ENCODE measurements at places on chromosomes 1 and 21.
A peak's percentile ranks its signal among the peaks of the same experiment; 100 is the strongest.

- no peak for DNase-seq
Observed at GRCh38 chr1:5878971-5879370, 113.3 kb downstream of the NPHP4 start.

GRCh38 chr1:115282807-115283208, 55.2 kb downstream of the NGF start:
- no peak for DNase-seq

GRCh38 chr1:244080343-244080929, 29.4 kb downstream of the ZBTB18 start:
- DNase-seq = no peak

- DNase-seq = no peak
Observed at GRCh38 chr1:16110884-16111283, 37.4 kb upstream of the FAM131C start.

GRCh38 chr1:95041491-95042165, 31.1 kb downstream of the ALG14 start:
- peak; percentile 40 for DNase-seq

- DNase-seq = peak; percentile 43
Observed at GRCh38 chr1:151816548-151817352, 11.5 kb upstream of the LINGO4 start.

DNA sequence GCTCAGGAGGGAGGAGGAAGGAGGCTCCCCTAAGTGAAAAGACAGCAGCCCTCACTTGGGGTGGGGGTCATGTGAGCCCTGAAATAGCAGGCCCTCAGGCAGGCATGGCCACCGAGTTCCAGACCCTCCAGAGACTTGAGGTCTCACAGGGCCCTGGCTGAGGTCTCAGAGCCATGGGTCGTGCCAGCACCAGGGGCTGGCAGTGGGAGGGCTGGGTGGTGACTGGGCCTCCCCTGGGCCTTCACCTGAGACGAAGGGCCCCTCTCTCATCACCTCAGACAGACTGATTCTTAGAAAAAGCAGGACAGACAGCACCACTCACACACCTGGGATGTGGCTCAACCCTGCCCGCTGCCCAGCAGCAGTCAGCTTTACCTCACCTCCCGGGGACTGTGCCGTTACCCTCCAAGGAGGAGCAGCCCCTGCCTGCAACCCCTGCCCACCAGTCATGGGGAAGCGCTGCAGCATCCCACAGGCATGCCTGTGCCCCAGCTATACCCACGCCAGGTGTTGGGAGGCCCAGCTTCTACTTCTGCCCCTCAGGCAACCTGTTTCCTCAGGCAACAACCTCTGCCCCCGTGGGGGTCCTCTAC, 42.6 kb upstream of the LRP8 start:
- no peak for DNase-seq

- no peak for DNase-seq
Observed at GRCh38 chr1:2474933-2475371, 1.1 kb upstream of the PLCH2 start.

DNA sequence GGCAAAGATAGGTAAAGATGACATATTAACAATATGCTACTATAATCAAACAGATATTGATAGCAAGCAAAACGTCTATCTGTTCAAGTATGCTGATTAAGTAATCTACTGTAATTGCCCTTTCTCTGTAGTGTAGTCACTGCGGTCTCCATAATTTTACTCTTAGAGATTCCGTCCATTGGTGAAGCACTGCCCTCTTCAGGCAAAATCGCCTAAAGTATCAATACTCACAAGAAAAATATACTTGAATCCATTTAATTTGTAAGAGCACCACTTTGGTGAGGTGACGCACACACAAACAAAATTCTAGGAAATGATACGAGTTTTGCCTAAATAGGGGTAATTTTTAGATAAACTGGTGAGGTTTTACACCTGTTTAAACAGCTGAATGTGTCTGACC, 434.6 kb upstream of the CHRM3 start:
- peak; percentile 51 for DNase-seq

- DNase-seq = no peak
Observed at GRCh38 chr1:231460614-231461013, 38.5 kb upstream of the EGLN1 start.

DNA sequence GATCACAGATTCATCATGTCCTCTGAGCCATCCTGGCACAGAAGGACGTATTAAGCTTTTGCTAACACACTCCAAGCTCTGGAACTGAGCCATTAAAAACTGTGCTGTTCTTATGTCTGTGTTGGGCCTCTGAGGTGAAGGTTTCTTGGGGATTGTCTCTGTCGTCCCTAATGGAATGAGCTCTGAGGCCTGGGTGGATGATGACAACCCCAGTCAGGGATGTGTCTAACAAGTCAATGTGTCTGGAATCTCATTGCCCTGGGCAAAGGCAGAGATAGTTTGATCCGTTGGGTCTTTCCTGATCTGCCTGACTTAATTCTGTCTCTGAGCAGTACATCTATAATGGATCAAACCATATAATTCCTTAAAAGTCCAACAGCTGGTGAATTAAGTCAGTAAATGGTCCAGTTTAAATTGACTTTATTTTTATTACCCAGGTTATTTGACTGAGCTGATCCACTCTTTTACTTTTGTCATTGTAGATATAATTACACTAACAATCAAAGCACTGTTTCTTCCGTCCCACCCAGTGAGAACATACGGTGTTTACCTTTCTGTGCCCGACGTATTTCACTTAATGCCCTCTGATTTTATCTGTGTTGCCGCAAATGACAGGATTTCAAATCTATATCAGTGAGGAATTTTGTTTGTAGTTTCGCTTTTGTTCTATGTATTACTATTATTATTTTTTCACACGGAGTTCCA, 38.8 kb upstream of the OR2B11 start:
- no peak for DNase-seq
